Central memory CD8-positive, alpha-beta T cell (primary cell): ENCODE measurements at places on chromosomes 7 and 10.

DNA sequence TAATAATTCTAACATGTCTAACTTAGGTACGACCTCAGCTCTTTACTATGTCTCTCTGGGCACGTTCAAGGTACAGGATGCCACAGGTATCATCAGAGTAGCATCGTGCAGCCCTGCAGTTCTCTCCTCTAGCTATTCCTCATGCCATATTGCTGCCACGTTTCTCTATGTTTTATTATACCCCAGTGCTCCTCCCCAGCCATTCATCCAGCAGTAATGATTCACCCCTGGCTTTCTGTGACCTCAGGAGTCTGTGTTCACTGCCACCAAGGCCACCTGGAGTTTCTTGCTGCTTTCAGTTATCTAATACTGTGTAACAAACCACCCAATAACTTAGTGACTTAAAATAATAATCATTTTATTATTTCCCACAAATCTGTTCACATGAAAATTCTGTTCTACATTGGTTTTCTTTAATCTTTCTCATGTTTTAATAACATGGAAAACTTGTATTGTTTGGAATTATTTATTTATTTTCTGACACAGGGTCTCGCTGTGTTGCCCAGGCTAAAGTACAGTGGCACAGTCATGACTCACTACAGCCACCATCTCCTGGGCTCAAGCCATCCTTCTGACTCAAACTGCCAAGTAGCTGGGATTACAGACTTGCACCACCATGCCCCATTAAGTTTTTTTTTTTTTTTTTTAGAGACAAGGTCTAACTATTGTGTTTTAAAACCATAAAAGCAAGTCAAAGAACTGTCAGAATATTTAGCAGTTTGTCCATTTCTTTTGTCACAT, 21.8 kb downstream of the REEP3 start:
- DNase-seq: no peak

DNA sequence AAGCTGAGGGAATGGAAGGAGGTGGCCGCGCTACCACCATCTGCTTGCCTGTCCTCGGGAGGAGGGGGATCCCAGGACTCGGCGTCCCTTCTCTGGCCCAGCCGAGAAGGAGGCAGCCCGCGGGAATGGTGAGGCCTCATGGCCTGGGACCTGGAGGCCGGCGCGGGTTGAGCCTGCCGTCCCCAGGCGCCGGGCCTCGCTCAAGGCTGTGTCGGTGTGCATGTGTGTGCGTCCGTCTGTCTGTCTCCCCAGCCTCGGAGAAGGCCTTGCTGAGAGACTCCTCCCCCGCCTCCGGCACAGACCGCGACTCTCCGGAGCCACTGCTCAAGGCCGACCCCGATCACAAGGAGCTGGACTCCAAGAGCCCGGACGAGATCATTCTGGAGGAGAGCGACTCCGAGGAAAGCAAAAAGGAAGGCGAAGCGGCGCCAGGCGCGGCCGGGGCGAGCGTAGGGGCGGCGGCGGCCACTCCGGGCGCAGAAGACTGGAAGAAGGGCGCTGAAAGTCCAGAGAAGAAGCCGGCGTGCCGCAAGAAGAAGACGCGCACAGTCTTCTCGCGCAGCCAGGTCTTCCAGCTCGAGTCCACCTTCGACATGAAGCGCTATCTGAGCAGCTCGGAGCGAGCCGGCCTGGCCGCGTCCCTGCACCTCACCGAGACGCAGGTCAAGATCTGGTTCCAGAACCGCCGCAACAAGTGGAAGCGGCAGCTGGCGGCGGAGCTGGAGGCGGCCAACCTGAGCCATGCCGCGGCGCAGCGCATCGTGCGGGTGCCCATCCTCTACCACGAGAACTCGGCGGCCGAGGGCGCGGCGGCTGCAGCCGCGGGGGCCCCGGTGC, 1.3 kb downstream of the HMX3 start:
- DNase-seq: no peak

DNA sequence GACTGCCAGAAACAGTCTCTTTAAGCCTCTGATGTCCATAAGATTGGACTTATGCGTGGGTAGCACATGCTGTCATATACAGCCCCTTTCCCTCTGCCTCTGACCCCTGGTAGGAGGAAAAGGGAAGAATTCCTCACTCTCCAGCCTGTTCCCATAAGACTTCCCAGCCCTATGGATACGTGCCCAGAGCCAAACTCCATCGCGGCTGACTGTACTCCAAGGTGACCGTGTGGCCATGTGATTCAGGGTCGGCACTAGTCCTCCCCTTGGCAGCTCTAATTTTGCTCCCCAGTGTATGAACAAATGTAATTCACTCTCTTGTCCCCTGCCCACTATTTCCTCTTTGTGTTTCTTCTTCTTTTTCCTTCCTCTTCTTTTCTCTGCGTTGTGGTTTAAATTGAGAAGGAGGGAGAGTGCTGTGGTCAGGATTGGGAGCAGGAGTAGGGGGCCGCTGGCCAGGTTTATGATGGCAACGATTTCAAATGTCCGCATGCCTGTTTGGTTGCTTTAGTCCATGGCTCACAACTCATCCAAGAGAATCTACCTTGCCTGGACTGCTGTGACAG, 43.8 kb downstream of the PRLHR start:
- DNase-seq: no peak

DNA sequence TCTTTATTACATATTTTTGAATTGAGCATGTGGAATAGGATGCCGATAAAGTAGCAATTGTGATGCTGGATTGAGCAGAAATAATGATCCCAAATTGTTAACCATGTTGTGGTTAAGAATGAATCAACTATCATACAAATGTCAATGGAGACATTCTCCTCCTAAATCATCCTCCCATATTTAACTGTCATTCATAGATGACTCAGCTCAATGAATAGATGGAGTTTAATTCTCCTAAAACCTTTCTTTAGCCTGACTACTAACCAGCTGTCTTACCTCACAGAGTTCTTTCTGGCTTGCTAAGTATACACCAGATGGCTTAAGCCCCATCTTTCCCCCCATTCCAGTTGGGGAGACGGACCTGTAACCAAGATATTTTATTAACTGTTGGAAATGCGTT, 23.4 kb upstream of the NPS start:
- no peak for DNase-seq

DNA sequence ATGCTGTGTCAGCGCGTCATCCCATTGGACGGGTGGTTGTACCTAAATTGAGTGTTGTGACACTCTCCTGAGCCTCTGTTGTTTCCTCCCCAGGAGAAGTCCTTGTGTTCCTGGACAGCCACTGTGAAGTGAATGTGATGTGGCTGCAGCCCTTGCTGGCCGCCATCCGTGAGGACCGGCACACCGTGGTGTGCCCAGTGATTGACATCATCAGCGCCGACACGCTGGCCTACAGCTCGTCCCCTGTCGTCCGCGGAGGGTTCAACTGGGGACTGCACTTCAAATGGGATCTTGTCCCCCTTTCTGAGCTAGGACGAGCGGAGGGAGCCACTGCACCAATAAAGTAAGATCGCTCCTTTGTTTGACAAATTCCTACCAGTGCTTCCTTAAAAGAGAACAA, 82.5 kb downstream of the GALNT11 start:
- no peak for DNase-seq

DNA sequence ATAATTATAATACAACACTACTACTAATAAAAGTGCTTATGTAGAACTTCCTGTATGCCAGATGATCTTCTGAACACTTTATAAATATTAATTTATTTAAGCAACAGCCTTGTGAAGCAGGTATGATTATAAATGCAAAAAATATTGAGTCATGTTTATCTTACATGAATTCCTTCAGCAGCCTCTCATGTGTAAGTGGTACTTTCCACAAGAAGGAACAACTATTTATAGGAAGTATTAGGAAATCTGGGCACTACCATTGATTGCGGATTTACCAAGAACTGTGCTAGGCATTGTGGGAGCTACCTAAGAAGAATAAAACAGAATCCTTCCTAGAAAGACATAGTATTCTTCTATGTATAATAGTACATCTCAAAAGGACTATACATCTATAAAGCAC, 10.7 kb upstream of the STEAP4 start:
- no peak for DNase-seq

- DNase-seq: no peak
These were observed 98.6 kb upstream of the PRPS1L1 start for GRCh38 chr7:18126281-18126680.

DNA sequence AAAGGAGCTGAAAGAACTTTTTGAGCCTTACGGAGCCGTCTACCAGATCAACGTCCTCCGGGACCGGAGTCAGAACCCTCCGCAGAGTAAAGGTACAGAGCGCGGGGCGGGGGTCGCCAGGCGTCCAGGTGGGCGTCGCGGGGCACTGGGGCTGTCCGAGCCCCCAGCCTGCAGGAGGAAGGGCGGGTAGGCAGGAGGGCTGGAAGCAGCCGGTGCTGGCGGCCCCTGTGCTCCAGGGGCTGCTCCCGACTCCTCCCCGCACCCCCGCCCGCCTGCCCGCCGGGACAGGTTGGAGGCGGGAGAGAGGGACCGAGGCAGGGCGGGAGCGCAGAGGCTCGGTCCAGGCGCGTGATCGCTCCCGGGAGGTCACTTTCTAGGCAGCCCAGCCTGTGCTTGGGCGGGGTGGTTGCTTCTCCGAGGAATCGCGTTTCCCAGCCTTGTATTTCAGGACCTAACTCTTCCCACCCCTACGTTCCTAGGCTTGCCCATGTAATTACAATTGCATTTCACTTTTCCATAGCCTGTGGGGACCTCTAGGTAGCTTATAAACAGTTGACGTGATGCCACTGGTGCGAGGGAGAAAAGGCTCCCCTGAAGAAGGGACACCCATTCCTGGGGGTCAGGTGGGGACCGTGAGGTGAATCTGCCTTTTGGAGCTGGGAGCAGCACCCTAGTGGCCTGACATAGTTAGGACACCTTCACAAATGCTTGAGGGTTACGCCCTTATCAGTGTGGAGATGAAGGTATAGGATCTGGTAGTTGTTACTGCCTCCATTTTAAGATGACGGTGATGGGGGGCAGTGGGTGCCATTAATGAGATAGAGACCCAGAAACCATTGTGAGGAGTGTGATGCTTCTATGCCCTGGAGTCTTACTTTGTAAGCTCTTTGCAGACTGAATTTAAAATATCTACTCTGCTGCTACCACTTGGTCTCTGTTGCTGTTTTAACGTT, 148.2 kb downstream of the CELF2 start:
- DNase-seq: peak; percentile 45

- no peak for DNase-seq
These were observed 265.5 kb upstream of the FZD8 start for GRCh38 chr10:35907548-35907947.

DNA sequence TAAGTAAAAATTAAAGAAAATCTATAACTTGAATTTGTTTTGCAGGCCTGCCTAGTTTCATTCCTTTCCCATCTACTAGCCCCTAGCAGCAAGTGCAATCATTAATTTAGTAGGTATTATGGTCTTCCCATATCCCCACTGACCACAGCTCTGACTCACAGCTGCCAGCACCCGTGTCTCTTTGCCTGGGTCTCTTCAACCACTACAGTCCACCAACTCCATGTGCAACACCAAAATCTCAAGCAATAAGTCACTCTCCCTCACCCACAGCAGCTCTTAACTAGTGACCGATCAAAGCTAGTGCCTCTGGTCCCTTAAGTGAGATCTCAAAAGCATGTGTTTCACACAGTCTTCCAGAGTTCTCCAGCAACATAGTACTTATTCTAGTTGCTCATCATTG, 26.0 kb upstream of the THSD7A start:
- DNase-seq: no peak

- no peak for DNase-seq
These were observed 232.6 kb downstream of the BAMBI start for GRCh38 chr10:28909875-28910274.

GRCh38 chr7:47428052-47428767, 153.7 kb downstream of the TNS3 start:
- no peak for DNase-seq

- DNase-seq: no peak
These were observed 12.8 kb downstream of the LRRN3 start for GRCh38 chr7:111103678-111104274.

- no peak for DNase-seq
These were observed 16.7 kb upstream of the SYPL1 start for GRCh38 chr7:106128836-106129235.

DNA sequence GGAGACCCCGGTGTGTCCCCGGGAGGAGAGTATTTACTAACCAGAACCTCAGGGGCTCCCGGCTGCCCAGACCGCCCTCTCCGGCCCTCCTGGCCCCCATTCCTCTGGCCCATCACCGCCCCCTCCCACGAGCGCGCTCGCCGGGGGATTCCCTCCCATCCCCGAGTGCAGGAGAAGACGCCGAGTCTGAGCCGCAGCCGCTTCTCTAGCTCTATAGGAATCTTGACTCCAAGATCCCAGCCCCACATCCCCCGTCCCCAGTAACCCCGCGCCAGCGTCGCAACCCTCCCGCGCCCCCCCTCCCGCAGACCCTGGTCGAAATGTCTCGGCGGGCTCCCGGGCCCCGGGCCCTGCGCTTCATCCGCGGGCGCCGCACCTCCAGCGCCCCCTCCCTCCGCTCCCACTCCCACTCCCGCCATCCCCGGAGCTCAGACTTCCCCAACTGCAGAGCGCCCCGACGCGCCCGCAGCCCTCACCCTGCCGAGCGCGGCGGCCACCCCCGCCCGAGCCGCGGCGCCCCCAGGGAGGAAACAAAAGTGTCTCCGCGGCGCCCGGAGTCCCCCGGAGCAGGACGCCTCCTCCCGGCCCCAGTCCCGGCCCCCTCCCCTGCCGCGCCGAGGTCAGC, 541 bp downstream of the ELMO1 start:
- DNase-seq: no peak

- DNase-seq: no peak
These were observed 218.4 kb upstream of the PCDH15 start for GRCh38 chr10:55019439-55019838.

- DNase-seq: no peak
These were observed 478.5 kb downstream of the GPAM start for GRCh38 chr10:111705021-111705420.

DNA sequence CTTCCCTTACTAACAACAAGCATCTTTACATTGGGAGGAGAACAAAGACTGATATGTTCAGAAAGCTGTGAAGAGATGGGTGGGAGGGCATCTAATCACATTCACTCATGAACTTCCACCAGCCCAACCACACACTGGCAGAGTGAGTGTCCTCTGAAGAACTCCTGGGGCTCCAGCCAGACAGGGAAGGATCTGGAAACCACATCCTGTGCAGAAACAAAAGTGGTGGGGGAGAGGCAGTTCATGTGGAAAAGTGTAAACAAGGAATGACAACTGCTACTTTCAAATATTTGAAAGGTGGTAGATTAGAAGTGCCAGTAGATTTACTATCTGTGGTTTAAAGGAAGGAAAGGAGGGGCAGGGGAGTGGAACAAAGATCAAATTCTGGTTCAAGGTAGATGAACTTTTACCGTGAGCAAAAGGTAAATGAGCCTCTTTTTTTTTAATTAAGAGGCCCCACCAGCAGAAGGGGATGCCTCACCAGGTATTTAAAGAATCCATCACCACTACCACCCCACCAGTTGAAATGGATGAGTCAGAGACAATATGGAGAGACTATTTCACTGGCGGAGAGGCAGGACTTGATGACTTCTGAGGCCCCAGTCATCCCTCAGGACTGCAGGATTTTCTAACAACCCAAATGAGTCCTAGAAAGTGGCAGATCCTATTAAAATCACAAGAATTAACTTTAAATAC, 34.5 kb downstream of the GOT1 start:
- no peak for DNase-seq

- DNase-seq: no peak
These were observed 288.2 kb downstream of the IPMK start for GRCh38 chr10:57979491-57979890.

GRCh38 chr7:152735443-152736004, 24.0 kb upstream of the ACTR3B start:
- no peak for DNase-seq

GRCh38 chr7:974172-974571, 1.2 kb downstream of the COX19 start:
- no peak for DNase-seq
